ENCODE measurements at places on chromosomes 11 and 22.

DNA sequence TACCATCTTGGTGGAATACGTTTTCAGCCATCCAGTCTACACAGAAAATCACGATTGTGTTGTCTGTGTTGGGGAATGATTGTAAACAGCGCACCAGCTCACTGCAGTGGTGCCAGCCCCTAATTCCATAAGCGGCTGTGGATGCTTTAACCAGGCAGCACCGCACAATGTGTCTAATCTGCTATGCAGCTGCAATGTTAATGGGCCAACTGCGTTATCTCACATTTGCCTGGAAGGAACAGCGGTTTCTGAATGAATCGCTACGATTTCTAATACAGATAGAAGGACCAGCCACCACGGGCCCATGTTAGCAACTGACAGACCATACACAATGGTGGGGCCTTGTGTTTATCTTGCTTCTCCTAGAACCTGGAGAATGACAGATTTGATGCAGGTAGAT is 384.5 kb upstream of the KIRREL3 start:
- no peak for DNase-seq

DNA sequence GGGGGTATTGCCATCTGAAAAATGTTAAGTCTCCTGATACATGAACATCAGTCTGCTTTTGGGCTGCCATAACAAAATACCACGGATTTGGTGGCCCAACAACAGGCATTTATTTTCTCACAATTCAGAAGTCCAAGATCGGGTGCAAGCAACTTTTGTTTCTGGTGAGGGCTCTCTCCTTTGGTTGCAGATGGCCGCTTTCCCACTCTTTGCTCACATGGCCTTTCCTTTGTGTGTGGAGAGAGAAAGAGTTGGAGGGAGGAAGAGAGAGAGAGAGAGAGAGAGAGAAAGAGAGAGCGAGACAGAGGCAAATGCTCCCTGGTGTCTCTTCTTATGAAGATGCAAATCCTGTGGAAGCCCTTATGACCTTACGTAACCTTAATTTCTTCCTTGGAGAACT is 2.5 kb upstream of the KRTAP5-2 start:
- no peak for DNase-seq

GRCh38 chr11:61967924-61968757 is 707 bp upstream of the FTH1 start:
- no peak for DNase-seq

- no peak for DNase-seq
These were observed 2095.9 kb downstream of the LRRC4C start for GRCh38 chr11:39363571-39363970.

DNA sequence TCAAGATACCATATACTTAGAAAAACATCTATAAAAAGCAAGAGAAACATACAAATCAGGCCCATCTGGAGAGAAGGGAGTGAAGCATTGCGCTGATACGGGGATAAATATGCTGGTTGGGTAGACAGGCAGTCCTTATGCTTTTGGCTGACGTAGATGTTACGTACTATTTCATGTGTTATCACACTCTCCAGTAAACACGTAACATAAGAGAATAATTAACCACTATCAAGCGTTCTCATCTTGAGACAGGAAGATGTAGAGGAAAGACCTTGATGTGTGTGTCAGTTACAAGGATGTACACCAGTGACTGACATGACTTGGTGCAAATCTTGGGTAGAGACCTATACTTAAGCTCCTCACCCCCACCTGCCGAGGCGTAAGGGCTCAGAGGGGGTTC is 86.7 kb upstream of the PRODH start:
- no peak for DNase-seq

- no peak for DNase-seq
These were observed 31.5 kb downstream of the C2CD3 start for GRCh38 chr11:74139151-74139918.

DNA sequence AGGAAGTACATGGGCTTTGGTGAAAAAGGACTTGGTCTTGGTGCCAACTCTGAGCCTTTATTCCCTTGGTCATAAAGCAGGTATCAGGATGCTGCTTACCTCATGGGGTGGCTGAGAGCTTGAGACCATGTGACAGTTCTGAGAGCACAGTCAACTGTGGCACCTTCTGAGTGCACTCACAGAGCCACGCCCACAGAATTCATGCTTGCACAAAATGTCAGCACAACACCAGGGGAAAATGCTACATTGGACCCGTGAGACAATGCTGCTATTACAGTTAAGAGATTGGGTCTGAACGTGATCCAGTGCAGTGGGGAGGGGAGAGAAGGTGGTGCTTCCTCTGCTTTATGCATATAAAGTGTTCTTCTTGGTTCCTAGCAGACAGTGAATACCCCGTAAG is 79.5 kb upstream of the SPON1 start:
- DNase-seq, result no peak

- no peak for DNase-seq
These were observed 507.2 kb upstream of the LARGE1 start for GRCh38 chr22:34427436-34427835.

DNA sequence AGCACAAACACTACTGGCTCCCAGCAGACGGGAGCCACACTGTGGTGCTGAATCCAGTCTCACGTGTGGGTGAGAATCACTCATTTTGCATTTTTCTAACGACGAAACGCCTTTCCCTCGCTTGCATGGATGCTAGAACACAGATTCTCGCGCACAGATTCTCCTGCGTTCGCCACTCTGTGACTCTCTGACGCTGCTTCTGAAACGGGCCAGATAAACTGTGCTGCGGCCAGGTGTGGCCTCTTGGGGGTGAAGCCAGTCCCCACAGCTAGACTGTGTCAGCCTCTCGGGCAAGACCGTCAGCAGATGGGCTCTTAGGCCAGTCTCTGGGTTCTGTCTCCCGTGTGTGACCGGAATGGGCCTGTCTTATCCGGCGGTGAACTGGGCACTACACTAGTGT is 44.6 kb downstream of the TRMU start:
- DNase-seq, result no peak

DNA sequence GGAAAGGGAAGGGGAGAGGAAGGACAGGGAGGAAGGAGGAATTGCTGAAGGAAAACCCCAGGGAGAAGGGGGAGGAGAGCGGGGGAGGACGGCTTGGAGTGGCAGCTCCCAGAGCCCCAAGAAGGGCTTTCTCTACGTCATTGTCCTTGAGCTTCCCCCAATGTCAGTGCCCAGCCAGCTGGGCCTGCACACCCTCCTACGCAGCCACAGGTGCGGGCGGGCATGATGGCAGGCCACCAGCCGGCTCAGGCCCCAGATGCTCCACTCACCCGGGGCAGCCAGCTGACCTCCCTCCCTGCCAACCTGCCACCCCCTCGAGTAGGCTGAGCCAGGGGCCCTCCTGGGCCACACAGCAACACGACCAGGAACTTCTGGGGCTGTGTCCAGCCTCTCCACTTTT is 11.2 kb downstream of the SYT7 start:
- DNase-seq, result no peak

DNA sequence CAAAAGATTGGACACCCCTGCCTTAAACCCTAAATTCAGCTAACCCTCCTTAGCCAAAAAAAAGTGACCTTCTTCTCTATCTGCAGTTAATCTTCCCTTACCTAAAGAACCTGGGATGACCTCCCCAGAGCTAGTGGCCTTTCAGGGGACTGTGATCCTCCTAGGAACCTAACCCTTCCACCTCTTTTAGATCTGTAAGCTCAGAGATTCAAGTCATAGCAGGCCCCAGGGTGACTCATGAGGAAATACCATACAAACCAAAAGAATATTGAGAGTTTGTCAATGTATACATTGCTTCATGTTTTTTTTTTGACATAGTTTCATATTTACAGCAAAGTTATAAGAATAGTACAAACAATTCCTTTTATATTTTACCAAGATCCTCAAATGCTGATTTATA is 38.3 kb upstream of the CXCR5 start:
- DNase-seq, result no peak

- DNase-seq, result no peak
These were observed 6.8 kb downstream of the TOLLIP start for GRCh38 chr11:1302461-1303125.

DNA sequence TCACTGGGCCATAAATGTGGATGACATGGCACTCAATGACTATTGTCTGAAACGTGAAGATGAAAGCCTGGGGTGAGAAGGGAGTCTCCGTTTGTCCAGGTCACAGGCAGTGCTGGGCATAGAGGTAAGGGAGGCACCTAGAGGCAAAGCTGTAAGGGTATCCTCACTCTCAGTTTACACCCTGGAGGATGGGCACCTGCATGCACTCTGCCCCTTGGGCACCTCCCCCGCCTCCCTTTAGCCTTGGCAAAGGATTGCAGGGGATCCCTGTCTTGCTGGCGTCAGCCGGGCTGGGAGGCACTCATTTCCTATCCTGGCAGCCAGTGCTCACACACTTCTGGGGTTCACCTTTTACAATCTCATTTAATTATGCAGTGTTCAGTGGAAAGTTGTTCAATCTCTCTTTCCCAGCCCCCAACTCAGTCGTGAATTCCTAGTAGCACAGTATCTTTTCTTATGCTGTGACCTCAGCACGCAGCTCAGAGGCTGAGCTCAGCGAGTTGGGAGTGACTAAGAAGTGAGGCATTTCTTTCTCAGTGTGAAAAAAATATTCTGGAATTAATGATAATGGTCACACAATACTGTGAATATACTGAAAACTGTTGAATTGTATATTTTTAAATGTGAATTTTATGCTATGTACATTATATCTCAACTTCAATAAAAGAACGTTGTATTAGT is 866.6 kb downstream of the BRD1 start:
- DNase-seq, result no peak

DNA sequence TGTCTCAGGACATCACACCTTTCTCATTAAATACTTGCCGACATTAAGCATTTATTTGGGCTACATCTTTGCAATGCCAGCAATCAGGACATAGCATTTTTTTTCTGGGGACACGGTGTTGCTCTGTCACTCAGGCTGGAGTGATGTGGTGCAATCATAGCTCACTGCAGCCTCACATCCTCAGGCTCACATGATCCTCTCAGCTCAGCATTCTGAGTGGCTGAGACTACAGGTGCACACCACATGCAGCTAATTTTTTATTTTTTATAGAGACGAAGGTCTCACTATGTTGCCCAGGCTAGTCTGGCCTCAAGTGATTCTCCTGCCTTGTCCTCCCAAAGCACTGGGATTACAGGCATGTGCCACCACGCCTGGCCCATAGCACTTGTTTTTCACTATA is 21.6 kb downstream of the OR9G1 start:
- DNase-seq, result no peak

DNA sequence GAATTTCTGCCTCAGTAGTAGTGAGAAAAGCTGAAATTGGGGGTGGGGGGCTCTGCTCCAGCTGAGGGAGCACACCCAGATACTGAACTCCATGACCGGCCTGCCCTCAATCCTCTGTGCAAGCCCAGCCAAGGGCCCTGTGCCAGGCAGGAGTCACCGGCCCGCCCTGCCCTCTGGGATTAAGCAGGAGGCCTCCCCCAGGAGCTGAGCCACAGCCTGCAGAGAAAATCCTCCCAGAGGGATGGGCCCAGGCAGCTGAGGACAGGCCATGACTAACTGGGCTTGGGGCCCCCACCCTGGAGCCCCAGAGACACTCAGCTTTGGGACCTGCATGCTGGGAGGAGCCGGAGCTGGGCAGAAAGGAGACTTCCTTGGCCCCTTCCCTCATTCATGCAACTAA is 48.8 kb downstream of the MN1 start:
- DNase-seq, result no peak

DNA sequence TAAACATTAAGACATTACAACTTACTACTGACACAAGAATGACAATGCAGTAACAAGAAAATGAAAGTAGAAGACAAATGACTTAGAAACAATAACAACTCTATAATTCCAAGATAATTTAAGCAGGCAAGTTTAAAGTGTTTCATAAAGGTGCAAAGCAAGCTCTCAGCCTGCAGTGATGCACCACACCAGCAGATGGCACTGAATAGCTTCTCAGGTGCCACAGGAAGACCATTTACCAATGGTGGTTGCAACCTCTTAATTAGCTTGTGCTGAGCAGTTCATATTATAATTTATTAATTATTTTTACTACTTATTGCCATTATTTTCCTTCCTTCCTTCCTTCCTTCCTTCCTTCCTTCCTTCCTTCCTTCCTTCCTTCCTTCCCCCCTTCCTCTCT is 60.6 kb downstream of the NXPE2 start:
- DNase-seq, result no peak

DNA sequence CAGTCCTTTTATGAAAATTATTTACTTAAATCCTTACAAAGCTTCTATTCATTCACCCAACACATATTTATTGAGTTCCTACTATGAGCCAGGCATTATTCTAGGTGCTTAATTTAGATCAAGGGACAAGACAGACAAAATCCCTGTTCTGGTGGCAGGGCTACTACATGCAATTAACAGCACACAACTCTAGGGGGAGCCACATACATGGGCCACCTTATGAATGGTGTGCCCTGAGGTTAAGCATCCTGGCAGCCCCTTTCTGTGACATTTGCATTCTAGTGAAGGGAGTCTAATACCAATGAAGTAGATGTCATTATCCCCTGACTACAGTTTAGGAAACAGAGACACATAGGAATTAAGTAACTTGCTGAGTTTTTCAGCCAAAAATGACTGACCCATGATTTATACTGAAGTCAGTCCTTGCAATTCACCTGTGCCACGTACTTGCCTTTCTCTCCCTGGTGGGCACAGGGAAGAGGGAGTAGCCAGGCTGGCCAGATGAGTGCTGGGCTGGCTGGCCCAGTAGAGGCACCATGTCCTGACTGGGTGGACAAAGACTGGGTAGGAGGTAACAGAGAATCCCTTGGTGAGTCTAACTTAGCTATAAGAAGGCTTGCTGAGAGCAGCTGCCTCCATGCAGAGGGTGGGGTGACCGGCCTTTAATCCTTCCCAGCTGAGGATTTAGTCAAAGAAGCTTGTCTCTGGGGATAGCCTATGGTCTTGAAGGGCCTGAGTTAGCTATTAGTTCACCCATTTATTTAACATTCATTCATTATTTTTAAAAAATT is 52.0 kb upstream of the ELF5 start:
- DNase-seq, result no peak

GRCh38 chr11:45087900-45088160 is 58.6 kb upstream of the PRDM11 start:
- DNase-seq, result no peak

- no peak for DNase-seq
These were observed 155.9 kb upstream of the TBCEL start for GRCh38 chr11:120867988-120868387.

DNA sequence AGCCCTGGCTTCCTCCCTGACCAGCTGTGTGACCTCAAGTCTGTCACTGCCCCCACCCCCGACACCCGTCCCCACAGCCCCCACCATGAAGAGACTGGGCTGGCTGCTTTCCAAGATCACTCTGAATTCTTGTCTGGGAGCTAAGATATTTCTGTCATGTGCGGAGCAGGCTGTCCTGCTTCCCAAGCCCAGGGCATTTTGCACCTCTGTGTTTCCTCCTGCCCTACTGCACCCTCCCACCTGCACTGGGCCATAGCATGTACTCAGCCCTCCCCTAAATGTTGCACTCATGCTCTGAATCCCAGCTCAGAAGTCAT is 30.3 kb upstream of the MYEOV start:
- DNase-seq, result no peak

GRCh38 chr11:15645201-15645600 is 530.5 kb downstream of the INSC start:
- no peak for DNase-seq

DNA sequence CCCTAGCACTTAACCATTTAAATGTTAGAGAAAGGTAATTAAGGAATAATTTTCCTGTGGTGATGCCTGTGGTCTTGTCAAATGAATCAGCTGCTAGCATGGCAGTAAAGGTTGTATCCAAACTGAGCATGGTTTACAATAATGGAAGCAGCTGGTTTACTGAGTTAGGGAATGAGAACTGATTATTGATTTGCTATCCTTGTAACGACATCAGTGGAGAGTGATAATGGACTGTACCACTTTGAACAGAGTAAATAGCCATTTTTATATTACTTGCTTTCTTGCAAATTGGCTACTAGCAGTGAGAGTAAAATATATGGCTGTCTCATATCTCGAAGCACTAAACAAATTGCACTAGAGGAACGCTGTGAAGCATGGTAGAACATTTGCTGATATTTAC is 589.0 kb upstream of the ANO5 start:
- no peak for DNase-seq

All from skeletal muscle cell (primary cell).